H54 (cell line): ENCODE measurements at places on chromosomes 11 and 22.

DNA sequence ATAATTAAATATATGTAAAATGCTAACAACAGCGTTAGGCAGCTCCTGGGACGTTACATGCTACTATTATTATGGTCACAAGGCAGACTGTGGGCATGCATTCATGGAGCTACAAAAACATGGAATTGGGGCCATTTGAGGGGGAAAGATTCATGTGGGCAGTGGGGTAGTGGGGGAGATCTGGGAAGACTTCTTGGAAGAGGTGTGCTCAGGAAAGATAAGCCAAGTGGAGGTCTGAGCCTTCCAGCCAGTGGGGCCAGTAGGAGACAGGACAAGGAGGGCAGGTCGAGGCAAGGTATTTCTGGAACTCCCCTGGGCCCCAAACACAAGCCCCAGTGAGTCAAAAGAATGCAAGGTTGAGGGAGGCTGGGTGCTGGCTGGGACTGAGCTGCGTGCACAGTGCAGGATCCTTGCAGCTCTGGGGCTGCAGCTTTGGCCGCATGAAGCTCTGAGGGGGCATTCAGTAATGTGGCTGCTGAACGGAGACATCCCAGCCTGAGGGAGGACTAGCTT lies 35.4 kb downstream of the CYTH4 start:
- no peak for DNase-seq

GRCh38 chr11:66002648-66003225 lies 434 bp downstream of the BANF1 start:
- DNase-seq, result no peak

DNA sequence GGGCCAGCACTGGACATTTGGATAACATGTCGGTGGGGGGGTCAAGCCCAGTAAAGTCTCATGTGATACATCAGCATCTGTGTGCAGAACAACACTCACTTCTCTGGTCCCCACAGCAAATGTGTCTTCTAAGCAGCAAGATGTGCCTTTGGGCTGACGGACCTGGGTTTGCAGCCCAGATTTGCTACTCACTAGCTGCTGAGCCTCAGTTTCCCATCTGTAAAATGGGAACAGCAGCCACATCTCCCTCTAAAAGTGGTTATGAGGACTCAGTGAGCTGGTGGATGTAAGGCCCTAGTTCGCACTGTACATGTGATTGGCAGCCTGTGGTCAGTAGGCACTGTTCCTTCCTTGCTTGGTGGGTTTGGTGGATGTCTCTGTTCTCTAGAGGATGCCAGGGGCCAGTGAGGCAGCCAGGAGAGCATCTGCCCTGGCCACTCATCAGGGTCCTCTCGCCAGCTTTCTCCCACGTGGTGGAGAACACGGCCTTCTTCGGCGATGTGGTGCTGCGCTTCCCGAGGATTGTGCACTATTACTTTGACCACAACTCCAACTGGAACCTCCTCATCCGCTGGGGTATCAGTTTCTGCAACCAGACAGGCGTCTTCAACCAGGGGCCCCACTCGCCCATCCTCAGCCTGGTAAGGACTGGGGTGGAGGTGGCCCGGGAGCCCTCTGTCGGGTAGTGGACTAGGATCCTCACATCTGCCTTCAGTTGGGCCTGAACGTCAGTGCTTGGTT lies 12.5 kb downstream of the CCDC134 start:
- DNase-seq, result no peak

DNA sequence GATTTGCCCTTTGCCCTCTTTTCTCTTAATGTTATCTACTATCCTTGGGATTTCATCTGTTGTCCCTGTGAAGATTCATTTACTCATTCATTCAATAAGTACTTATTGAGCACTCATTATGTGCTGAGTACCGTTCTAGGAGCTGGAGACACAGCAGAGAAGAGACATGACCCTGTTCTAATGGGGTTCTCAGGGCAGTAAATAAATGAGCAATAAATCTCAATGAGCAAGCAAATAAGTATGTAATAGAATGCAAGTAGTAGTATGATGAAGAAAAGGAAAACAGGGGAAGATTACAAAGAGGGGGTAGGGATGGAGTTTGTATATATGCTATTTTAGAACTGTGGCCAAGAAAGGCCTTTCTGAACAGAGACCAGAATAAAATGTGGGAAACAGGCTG lies 34.2 kb upstream of the NRIP3 start:
- no peak for DNase-seq

DNA sequence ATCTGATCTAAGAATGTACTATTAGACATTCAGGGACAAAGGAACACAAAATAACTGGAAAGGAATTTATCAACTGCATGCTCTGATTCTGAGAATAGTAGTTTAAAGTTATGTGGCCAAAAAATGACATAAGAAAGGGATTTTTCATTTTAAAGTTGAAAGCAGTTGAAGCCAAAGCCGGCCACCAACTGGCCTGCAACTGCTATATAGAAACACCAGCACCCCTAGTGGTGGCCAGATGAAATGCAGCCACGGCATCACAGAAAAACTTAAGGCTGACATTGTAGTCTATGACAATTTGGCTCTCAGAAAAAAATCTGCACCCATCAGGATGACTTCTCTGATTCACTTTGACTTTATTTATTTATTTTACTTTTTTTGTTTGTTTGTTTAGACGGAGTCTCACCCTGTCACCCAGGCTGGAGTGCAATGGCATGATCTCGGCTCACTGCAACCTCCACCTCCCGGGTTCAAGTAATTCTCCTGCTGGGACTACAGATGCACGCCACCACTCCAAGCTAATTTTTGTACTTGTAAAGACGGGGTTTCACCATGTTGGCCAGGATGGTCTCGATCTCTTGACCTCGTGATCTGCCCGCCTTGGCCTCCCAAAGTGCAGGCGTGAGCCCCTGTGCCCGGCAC lies 59.2 kb downstream of the SLC35F2 start:
- DNase-seq, result peak; percentile 35

GRCh38 chr11:107962181-107962580 lies 33.9 kb downstream of the RAB39A start:
- no peak for DNase-seq

DNA sequence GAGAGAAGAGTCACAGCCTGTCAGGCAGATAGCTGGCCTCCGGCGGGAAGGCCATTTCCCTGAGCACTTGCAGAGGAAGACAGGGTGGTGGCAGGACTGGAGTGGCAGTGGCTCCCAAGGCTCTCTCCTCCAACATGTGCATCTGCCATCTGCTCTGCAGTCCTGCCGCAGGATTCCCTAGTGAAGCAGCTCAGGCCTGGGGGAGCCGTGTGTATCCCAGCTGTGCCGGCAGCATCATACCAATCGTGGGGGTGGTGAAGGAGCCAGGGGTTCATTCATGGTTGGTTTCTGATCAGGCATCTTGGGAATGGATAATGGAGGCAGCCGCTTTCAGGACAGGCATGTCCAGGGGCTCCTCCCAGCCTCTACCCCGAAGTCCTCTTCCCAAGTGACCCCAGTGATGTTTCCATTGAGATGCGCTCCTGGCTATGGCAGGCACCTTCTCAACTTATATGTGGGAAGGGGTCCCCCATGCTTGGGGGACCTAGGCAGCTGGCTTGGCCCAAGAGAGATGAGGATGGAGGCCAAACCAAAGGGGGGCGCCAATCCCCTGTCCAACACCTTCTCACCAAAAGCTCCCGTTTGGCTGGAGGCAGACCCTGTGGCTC lies 6.1 kb downstream of the TAGLN start:
- DNase-seq, result no peak

DNA sequence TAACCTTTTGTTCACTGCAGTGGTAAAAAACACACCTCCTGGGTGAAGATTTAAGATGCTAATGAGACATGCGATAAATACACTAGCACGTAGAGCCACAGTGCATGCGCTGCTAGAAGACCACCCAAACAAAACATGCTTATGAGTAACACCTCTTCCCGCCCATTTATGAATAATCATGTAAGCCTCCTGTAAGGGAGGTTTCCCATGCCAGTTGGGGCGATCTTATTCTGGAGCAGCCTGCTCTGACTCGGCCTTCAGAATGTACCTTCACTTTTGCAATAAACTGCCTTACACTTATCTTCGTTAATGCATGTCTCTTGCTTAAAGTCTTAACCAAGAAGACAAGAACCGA lies 18.1 kb upstream of the SCARF2 start:
- DNase-seq, result no peak

DNA sequence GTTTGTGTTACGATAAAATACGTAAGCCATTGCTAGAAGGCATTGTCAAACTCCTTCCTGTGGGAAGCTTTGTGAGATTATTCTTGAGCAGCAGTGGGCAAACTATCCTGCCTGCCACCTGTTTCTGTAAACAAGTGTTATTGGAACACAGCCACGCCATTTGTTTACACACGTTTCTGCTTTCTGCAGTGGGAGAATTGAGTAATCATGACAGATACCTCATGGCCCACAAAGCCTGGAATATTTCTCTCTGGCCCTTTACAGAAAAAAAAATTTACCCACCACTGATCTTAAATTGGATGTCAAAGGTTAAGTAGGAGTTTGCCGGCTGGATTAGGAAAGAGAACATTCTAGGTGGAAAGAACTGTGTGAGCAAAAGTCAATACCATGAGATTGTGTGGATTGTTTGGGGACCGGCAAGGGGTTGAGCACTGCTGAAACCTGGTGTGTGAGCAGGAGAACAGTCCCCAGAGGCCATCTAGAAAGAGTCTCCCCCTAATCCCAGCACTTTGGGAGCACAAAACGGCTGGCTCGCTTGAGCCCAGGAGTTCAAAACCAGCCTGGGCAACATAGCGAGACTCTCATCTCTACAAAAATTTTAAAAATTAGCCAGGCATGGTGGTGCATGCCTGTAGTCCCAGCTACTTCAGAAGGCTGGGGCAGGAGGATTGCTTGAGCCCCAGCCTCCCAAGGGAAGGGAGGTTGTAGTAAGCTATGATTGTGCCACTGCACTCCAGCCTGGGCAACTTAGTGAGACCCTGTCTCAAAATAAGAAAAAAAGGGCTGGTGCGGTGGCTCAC lies 6.0 kb upstream of the PLA2G6 start:
- no peak for DNase-seq

DNA sequence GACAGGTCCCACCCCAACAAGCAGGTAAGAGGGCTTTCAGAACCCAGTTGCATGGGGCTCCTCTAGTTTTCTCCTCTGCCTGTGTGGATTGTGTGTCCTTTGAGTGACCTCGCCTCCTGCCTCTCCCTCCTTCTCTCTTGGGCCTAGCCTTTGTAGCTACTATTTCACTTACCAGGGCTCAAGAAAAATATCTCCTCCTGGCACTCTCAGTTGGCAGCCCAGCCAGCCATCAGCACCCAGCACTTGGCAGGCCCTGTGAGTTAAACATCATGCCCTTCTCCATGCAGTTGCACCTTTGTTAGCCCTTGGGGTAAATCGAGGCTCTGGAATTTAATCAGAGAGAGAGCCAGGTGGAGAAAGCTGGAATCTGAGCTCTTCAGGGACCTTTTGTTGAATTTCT lies 35.4 kb upstream of the SORL1-AS1 start:
- DNase-seq, result no peak

- DNase-seq, result no peak
These were observed 144.1 kb downstream of the BBOX1 start for GRCh38 chr11:27184458-27185312.

DNA sequence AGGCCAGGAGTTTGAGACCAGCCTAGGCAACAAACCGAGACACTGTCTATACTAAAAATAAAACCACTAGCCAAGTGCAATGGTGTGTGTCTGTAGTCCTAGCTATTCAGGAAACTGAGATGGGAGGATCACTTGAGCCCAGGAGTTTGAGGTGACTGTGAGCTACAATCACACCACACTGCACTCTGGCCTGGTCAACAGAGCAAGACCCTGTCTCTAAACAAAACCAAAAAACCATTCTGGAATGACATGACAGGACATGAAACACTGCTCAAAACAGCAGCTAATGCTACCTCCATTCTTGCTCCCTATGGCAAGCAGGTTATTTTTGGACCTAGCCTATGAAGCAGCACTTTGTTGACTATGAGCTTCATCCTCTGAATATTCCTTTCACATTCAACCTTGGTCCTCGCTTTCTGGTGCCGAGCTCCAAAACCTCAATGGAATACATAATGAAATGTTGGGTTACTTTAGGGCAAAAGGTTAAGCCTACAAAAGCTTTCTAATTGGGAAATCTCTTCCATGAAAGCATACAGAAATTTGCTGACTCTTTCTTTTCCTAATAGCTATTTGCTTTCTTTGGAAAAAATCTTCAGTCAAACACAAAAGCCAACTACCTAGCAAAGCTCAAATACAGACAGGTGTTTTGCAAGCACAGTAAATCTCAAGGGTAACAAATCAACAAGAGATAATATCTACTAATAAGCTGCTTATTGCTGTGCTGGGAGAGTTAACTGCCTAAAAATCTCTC lies 21.1 kb downstream of the SIK3 start:
- DNase-seq, result no peak

DNA sequence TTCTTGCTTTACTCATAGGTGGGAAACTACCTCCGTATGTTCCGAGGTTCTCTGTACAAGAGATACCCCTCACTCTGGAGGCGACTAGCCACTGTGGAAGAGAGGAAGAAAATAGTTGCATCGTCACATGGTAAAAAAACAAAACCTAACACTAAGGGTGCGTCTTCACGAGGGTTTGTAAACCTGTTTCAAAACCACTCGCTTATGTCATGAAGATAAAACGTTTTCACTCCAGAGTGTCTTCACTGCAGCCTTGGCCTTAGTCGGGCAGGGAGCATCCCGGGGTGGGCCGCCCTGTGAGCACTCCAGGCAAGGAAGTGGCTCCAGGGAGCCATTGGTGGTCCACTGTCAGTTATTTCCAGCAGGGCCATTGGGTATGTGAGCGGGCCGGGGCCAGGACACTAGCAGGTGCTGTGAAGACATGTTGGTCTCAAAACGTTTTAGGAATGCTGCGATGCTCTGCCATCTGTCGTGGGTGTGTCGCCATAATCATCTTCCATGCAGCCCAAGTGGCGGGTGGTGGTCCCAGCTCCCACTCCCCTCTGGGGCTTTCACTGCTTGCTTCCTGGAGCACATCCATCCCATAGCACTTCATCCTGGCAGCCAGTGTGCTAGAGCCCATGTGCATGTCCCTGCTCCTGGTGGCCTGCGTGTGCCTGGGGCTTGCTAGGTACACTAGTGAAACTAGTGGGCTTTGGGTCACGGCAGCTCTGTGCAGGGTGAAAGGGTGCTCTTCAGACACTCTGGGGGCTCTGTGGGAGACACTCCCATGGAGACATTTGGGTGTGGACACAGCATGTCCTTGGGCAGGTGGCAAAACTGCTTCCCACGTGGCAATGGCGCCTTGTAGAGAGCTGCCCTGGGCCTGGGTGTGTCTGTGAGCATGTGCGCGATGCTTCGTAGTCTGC lies 5.2 kb downstream of the SMARCB1 start:
- DNase-seq, result no peak

- DNase-seq, result no peak
These were observed 45.7 kb downstream of the PACS1 start for GRCh38 chr11:66115638-66116301.

GRCh38 chr11:83364500-83365045 lies 78.4 kb upstream of the CCDC90B start:
- no peak for DNase-seq

- DNase-seq, result no peak
These were observed 1.1 kb downstream of the PANX1 start for GRCh38 chr11:94129512-94130297.

GRCh38 chr11:2377511-2378443 lies 667 bp downstream of the CD81 start:
- DNase-seq, result peak; percentile 62
